Activated T-cell treated with anti-CD3 and anti-CD28 coated beads for 24 hours (primary cell): ENCODE measurements at places on chromosomes 13 and 19.
A peak's percentile ranks its signal among the peaks of the same experiment; 100 is the strongest.

- no peak for DNase-seq
These were observed 886.6 kb downstream of the DIAPH3 start for GRCh38 chr13:59277106-59277505.

- DNase-seq, result no peak
These were observed 25.2 kb downstream of the ANKRD27 start for GRCh38 chr19:32649751-32650150.

DNA sequence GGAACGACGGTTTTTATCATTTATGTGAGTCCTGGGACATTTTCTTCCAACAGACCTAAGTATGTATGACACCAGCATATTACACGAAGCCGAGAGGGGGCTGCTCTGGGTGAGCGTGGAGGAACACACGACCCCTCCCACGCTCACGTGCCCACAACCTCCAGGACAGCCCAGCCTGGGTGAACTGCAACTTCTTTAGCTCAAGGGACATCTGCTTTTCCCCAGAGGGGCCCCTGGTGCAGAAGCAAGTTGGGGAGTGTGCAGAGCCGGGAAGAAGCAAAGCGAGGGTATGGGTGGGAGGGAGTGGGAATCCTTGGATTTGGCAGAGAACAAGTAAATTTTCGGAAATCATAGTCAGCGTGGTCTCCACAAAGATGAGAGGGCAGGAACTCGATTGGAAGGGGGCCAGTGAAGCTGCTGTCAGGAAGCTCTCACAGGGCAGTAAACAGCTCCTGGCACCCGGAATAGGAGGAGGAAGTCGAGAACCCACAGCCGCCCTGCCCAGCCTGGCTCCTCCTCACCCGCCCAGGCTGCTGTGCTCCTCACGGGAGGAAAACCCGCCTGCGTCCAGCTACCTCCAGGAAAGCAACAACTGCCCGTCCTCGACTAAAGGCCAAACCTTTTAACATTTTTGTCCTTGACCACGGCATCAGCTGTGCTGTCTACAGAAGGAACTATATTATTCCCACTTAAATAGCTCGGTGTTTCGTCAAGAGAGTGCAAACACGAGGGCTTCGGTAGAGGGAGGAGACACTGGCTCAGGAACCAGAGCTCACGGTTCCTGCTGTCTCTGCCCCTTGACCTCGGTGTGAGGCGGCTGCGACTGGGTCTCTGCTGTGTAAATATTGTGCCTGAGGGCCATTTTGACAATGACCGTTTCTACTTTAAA, 17.2 kb upstream of the CFAP97D2 start:
- DNase-seq, result no peak

DNA sequence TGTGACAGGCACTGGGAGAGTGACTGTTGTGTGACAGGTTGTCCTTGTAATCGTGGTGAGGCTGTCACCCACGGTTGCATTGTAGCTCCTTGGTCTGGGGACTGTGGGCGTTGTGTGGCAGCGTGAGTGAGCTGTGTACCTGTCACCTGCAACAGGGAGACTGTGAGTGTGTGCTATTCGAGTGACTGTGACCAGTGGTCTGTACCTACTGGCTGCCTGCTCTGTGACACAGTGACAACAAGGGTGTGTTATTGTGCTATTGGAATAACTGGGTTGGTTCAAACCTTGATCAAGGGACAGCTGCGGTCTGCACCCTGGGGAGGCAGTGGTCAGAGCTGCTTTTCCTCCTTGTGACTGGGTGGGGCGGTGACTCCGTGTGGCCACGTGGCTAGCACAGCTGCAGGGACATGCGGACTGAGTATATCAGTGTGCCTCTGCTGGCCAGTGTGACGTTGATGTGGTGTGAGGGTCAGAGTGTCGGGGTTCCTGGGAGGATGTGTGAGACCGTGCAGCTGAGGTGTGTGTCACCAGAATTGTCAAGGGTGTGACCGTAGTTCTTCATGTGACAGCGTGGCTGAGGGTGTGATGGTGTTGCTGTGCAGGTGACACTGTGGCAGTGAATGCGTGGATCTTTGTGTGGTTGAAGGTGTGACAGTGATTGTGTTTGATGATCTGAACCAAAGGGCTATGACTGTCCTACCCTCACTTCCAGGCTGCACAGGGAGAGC, 10.1 kb upstream of the NFIX start:
- DNase-seq, result no peak

DNA sequence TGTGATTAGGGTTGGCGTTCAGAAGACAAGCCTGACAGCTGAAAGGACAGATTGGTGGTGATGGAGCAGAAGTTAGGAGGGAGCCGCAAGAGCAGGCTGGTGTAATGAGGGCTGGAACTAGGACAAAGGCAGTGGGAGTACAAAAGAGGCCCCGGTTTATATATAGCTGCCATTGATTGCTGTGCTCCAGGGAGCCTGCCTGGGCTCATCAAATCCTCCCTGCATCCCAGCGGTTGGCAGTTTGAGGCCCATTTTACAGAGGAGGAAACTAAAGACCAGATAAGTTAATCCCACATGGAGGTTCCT, 123.7 kb downstream of the CACNA1A start:
- DNase-seq, result no peak

DNA sequence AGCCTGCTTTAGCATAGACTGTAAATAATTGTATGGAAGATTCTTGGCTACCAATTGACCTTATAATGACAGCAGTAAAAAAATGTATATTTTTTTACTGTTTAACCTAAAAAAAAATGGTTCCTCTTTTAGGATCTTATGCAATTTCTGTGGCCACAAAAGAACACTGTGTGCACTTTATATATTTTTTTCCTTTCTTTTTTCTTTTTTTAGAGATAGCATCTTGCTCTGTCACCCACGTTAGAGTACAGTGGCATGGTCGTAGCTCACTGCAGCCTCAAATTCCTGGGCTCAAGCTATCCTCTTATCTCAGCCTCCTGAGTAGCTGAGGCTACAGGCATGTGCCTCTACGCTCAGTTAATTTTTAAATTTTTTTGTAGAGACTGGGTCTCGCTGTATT, 6.1 kb downstream of the FLT3 start:
- no peak for DNase-seq

DNA sequence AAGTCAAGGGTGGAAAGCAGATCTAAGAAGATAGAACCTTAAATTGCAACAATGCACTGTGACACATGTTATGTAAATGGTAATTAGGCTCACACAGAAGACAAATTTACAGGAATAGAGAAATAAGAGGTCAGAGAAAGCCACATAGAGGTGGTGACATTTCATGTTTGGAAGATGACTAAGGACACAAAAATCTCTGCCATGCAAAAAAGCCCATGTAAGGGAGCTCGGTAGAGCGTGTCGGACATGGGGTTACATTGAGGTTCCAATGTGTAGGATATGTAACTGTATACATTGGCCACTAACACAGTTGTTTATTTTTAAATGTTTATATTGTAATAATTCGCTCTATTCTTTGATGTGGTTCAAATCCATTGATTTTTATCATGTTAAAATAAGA, 33.7 kb downstream of the SUGT1 start:
- no peak for DNase-seq

- DNase-seq, result no peak
These were observed 21.3 kb downstream of the DNAJC3 start for GRCh38 chr13:95698047-95698749.

- no peak for DNase-seq
These were observed 260.8 kb downstream of the PCDH9 start for GRCh38 chr13:66969291-66969690.

DNA sequence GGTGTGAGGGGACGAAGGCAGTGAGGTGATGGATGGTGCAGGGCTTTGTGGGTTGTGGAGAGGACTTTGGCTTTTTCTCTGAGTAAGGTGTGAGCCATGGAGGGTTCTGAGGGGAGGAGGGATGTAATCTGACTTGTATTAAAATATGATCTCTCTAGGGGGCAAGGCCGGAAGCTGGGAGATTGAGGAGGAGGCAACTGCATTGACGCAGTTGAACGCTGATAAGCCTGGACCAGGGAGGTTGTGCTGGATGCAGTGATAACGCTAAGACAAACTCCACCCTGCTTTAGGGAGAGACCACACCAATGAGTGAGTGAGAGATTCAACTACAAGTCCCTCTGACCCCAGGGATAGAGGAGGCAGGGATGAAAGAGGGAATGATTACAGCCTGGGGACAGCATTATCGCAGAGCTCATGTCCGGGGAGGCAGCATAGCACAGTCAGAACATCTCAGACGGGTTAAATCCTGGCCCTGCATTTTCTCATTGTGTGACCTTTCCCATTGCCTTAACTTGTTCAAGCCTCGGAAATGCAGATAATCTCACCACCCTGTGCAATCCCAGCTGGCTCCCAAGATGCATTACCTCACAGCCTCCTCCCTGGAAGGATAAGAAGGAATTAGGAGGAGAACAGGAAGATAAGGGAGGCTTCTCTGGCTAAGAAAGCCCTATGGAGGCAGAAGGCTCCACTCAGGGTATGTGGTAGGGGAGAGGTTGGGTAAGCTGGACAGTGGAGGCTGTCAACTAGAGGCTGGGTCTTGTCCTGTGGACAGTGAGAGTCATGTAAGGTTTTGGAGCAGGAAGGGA, 124.2 kb downstream of the CACNA1A start:
- DNase-seq, result no peak

GRCh38 chr13:46315491-46316075, 71.5 kb downstream of the RUBCNL start:
- no peak for DNase-seq

GRCh38 chr19:18205200-18205892, 1.5 kb upstream of the RAB3A start:
- DNase-seq, result no peak

DNA sequence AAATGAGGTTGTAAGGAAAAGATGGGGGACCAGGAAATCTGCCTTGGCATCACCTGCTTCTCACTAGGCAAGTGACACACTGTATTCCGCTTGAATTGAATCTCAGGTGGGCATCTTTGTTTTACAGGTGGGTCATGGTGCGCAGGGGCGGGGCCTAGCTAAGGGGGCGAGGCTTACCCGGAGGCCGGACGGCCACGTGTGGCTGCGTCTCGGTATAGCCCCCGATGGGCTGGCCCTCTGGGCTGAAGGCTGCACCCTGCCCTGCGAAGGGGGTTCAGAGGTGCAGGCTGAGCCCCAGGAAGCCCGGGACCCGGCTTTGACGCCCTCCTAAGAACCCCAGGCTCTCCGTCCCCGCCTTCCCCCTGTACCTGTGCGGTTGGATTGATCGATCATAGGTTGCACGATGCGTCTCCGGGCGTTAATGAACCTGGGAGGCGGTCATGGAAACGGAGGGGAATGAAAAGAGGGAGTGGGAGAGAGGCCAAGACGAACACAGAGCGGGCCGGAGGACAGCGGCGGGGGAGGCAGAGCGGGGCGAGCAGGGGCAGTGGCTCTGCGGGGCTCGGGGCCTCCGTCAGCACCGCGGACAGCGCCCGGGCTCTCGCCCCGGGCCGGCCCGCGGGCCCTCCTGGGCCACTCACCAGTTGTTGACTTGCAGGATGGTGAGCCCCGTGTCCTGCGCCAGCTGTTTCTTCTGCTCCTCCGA, 12.5 kb downstream of the MEIS3 start:
- DNase-seq, result no peak

DNA sequence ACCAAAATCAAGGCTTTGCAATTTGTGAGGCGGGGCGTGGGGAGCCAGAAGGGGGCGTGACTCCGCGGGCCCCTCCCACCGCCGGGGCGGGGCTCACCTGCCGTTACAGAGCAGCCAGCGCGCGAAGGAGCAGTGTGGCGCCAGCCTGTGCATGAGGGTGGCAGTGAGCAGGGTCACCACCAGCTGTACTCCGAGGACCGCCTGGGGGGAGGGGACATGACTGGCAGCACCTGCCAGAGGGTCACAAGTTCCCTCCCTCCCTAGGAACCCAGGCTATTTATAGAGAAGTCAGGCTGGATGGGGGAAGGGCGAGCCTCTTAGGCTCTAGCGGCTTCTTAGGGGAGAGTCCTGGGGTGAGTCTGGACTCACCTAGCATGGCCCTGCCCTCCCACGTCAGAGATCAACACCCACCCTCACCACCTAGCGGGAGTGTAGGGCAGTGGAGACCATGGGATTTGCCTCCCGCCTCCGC, 3.6 kb downstream of the TMEM161A start:
- DNase-seq, result no peak

DNA sequence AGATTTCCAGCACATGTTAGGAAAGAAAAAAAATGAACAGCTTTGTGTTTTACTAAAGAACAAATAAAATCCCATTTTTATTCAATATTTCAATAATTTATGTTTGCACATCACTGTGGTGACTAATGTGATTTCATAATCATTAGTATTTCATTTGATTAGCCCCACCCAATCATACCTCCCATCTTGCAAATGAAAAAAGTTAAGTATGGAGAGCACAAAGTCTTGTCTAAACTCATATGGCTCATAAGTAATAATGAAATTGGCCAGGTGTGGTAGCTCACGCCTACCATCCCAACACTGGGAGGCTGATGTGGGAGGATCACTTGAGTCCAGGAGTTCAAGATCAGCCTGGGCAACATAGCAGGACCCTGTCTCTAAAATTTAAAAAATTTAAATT, 3.8 kb downstream of the ZNF490 start:
- DNase-seq, result no peak

DNA sequence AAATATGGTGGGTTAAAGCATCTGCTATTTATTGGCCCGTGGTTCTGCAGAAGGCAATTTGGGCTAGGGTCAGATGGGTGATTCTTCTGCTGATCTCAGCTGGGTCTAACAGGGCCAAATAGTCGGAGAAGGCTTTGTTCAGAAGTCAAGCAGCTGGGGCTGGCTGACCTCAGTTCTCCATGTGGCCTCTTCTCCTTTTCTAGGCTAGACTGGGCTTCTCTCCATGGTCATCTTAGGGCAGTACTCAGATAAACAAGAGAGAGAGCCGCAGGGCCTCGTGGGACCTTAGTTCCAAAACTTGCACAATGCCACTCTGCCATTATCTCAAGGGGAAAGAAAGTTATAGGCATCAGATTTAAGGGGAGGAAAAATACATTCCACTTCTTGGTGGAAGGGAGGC, 89.6 kb downstream of the NALCN start:
- no peak for DNase-seq

- DNase-seq, result no peak
These were observed 16.1 kb downstream of the LIG1 start for GRCh38 chr19:48154003-48154402.

- no peak for DNase-seq
These were observed 75.5 kb downstream of the TNFSF13B start for GRCh38 chr13:108345016-108345415.

- DNase-seq, result no peak
These were observed 95.7 kb upstream of the TSHZ3 start for GRCh38 chr19:31444931-31445330.

DNA sequence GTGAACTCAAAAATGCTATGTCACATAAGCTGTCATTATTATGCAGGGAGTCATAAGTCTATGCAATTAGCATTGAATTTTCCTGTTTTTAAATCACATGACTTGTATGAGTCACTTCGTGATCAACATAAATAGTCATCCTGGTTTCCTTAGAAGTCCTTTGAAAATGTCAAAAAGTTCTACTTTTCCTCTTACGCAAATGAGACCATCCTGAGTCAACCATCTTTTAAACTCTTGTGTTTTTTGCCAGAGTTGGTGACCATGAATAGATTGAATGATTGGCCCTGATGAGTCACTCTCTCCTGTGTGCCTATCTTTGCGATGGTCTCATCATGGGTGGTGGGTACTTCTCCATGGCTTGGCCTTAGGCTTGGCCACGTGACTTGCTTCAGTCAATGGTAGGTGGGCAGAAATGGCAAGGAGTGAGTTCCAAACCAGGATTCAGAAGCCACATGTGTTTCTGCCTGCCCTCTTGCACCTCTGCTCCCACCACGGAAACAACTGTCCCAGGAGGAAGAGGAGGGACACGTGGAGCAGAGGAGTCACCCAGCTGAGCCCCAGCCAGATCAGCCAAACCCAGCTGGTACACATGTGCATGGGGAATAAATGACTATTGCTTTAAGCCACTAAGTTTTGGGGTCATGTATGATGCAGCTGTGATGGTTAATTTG, 123.5 kb upstream of the CACNA1A start:
- no peak for DNase-seq

GRCh38 chr13:24618011-24618955, 61.9 kb upstream of the ATP12A start:
- DNase-seq, result peak; percentile 67
